NCI-H2171 (cell line): ENCODE measurements at places on chromosomes 1 and 21.

GRCh38 chr1:118145721-118146120 is 39.3 kb downstream of the SPAG17 start:
- DNase-seq: no peak

DNA sequence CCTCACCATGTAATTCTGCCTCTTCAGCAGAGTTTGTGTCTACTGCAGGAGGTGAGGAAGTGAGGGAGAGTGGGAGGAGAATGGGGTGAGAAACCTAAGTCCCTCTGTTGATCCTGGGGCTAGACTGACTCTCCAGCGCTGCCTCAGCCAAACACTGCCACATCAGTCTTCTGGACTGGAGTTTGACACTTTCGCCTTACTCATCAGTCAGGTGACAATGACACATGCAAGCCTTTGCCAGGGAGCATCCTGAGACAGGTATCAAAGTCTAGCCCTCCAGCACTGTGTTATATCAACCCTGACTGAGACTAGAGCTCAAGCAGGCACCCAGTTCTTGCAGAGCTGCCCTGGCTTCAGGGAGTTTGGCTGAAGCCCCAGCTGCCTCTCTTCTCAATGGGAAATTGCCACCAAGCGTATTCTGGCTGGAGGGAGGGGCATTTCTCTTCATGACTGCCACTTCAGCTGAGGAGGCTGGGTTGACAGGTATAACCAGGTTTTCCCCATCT is 33.3 kb upstream of the SUCO start:
- DNase-seq: no peak

DNA sequence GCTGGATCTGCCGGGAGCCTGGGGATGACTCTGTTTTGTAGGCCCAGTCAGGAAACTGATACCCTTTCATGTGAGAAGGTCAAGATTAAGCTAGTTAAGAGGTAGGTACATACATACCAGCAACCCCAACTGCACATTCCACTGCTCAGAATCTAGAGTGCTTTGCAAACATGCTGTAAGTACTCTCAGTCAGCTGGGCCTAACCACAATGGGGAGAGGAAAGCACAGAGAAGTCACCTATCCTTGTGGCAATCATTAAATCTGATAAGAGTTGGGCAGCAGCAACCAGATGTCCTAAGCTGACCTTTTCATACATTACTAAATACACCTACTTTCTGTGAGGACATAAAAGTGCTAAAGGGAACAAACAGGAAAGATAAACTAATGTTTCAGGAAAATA is 2.5 kb downstream of the ETV3 start:
- no peak for DNase-seq

GRCh38 chr1:64111787-64112186 is 91.6 kb upstream of the UBE2U start:
- no peak for DNase-seq

- no peak for DNase-seq
Measured at GRCh38 chr1:163145435-163145834, 57.3 kb downstream of the RGS5 start.

DNA sequence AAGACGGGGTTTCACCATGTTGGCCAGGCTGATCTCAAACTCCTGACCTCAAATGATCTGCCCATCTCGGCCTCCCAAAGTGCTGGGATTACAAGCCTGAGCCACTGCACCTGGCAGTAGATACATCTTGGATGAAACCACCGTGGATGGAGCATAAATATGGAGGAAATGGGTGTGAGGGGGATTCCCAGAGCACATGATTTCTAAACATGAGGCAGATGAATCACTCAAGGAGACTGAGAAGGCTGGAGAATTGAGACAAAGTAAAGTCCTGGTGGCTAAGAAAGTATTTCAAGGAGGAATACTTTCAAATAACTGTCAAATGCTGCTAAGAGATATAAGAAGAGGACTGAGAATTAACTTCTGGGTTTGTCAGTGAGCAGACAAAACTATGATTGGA is 5.4 kb upstream of the PGBD5 start:
- no peak for DNase-seq

DNA sequence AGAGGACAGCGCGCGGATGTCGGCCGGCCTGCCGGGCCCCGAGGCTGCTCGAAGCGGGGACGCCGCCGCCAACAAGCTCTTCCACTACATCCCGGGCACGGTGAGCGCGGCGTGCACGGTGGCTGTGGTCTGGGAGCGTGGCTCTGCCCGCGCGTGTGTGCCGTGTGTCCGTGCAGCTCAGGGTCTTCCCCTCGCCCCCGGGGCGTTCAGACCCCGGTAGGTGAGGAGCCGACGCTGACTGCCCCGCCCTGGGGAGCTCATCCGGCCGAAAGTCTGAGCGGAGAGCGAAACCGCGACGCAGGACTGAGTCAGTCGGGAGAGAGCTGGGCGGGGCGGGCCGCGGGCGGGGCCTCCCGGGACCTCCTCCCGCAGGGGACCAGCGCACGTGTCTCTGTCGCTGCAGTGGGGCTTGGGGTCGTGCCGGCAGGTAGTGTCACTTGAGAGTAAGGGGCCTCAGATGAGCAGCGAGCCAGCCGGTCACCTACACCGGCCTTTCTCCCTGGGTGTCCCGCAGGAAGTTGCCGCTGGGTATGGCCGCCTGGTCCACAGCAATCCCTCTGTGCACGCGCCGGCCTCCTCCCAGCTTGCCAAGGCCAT is 520 bp downstream of the PLEKHN1 start:
- DNase-seq: no peak

GRCh38 chr21:46363698-46364097 is 39.7 kb downstream of the PCNT start:
- DNase-seq: no peak

- no peak for DNase-seq
Measured at GRCh38 chr1:169346036-169346589, 21.5 kb downstream of the NME7 start.

DNA sequence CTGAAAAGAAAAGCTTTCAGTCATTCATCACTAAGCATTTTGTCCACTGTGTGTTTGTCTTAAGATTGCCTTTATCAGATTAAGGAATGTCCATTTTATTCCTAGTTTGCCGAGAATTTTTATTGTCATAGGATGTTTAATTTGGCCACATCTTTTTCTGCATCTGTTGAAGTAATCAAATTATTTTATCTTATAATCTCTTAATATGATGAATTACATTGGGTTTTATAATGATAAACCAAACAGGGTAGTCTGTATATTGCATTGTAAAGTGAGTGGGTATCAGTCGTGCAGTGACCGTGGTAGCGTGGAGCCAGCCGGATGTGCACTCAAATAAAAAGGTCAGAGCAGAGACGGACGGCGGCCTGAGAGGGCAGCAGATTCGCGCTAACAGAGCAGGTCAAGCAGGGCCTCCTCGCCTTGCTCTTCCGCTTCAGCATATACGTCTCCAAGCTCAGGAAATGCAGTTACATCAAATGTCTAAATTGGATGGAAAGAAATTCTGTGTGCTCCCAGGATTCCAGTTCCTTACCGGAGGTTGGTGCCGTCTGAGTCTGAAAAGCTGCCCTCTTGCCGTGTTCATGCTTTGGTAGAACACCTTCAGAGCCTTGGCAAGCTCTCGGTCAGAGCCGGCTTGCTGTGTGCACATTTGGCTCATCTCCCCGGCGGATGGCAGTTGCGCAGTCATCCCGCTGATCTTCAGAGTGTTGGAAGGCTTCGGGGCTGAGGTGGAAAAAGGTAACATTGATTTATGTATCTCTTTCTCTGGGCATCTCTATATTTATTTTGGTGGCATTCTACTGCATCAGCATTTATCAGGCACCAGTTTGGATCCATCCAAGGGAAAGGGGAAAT is 51.5 kb downstream of the SCCPDH start:
- DNase-seq: no peak

GRCh38 chr1:111219557-111220286 is 7.8 kb upstream of the CHI3L2 start:
- DNase-seq: no peak
